ENCODE measurements at places on chromosomes 3 and 15.

GRCh38 chr15:89904519-89904918 is 8.2 kb downstream of the ARPIN start:
- no peak for DNase-seq

DNA sequence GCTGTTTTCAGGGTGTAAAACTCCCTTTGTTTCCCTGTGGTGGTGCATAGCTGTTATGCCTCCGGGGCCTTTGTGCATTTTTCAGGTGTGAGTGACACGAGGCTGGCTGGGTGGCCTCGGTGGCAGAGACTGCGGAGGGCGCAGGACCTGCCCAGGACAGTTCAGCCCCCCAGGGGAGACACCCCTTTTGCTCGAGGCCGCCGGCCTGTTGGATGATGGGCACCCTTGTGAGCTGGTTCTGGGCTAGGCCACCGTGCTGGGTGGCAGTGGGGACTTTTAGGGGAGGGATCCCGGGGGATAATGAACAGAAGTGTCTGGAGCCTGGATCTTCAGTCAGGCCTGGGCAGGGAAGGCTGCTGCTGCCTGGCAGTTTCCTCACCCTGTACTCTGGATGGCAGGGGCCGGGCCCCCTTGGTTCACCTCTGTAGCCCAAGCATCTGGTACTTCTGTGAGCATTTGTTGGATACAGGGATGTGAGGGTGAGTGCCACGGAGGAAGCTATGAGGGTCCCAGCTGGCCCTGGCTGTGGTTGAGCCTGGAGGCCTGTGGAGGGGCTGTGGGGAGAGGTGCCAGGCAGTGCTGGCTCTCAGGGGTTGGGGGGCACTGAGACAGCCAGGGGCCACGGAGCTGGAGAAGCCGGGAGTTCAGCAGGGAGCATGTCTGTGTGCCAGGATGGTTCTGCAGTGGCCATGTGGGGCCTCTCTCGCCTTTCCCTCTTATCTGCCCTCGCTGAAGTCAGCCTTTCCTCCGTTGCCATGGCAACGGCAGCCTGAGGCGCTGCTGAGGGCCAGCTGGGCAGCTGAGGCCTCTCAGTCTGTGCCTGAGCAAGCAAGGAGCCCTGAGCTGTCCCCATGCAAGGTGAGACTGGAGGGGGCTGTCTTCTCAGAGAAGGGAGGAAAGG is 49.0 kb downstream of the KY start:
- peak; percentile 81 for DNase-seq

GRCh38 chr3:27426926-27427325 is 57.3 kb downstream of the SLC4A7 start:
- DNase-seq = no peak

- peak; percentile 43 for DNase-seq
These were observed 643.2 kb downstream of the SQOR start for GRCh38 chr15:46278062-46278461.

Data from pons (tissue), 1 donor.